CD4-positive, alpha-beta T cell treated with Interleukin-6 for 4 hours (primary cell): ENCODE measurements at places on chromosomes 13 and 19.

DNA sequence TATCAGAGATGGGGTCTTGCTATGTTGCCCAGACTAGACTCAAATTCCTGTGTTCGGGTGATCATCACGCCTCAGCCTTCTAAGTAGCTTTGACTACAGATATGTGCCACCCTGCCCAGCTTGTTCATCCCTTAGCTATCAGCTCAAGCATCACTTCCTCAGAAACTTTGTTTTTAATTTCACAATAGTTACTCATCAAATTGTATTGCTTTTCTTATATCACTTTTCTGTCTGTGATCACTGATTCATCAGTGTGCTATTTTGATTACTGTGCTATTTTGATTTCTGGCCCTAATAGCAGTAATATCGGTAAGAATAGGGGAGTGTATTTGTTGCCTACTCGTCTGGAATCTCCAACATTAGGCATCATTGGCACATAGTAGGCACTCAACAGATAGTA is 878.6 kb upstream of the PCDH20 start:
- DNase-seq, result no peak

DNA sequence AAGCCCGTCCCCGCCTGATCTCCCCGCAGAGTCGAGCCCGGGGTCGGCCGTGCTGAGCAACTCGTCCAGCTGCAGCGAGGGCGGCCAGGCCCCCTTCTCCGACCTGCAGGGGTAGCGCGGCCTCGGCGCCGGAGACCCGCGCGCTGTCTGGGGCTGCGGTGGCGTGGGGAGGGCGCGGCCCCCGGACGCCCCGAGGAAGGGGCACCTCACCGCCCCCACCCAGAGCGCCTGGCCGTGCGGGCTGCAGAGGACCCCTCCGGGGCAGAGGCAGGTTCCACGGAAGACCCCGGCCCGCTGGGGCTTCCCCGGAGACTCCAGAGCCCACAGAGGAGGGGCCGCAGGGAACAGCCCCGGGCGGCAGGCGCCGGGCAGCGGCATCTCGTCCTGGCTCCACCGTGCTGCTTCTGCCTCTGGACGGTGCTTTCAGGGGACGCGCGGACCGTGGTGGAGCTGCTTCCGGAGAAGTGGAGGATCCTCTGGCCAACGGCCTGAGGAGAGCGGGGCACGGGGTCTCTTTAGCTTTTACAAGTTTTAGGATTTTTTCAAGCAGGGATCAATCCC is 8.8 kb upstream of the F7 start:
- no peak for DNase-seq

- DNase-seq, result peak; percentile 61
These were observed 44.6 kb upstream of the GPR183 start for GRCh38 chr13:99351772-99352171.

DNA sequence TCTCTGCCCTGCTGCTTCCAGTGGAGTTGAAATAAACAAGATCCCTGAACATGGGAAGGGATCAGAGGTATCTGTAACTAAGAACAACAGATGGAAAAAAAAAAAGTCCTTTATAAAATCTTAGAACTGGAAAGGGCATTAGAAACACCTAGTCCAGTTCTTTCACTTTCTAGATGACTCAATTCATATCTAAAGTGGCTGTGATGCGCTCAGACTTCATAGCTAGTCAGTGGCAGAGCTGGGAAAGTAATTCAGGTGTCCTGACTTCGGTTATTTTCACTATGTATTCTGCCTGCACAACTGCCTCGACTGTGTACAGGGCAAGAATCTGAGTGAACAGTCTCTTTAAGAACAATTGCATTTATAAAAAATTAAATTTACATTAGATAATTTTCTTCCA is 151.8 kb upstream of the TMTC4 start:
- no peak for DNase-seq

DNA sequence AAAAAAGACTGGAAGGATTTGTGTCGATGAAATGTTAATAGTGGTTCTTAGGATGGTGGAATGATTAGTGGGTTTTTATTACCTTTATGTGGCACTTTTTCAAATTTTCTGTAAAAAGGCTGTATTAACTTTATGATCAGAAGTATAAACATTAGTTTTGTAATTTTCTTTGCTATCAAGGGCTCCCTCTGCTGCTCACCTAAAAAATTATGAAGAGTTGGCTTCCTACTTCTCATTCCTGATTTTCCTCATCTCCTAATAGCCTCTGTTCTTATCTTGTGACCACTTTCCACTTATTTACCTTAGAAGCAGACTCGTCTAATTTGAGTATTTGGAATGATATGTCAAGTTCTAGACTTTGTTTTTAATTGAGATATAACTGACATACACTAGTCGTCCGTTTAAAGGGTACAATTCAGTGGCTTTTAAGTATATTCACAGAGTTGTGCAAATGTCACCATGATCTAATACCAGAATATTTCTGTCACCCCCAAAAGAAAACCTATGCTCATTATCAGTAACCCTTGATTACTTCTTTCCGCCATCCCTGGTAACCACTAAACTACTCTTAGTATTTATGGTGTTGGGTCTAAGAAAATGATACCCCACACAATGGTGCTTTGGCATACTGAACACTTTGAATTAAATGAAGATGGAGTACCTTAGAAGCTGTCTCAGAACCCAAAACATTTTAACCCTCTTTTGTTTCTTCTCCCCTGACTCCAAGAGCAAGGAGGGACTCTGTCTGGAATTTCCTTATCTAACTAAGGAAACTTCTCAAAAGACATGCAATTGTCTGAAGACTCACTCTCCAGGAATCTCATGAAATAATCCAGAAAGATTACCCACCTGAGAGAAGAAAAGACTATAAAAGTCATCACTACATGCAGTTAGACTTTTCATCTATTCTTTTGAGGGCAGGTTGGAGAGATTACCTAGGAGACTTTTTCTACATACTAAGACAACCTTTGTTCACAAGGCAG is 311.3 kb downstream of the DLEU7 start:
- DNase-seq, result no peak

- no peak for DNase-seq
These were observed 11.6 kb downstream of the ZNF578 start for GRCh38 chr19:52464798-52465470.

GRCh38 chr13:81406022-81406421 is 1065.1 kb upstream of the SPRY2 start:
- no peak for DNase-seq

GRCh38 chr19:39145180-39145953 is 19.8 kb downstream of the PAK4 start:
- no peak for DNase-seq

GRCh38 chr13:112873851-112874750 is 94.9 kb upstream of the MCF2L start:
- peak; percentile 28 for DNase-seq

- DNase-seq, result peak; percentile 45
These were observed 1.8 kb downstream of the VASP start for GRCh38 chr19:45508861-45509691.

GRCh38 chr19:30175987-30176386 is 196.2 kb upstream of the ZNF536 start:
- no peak for DNase-seq

DNA sequence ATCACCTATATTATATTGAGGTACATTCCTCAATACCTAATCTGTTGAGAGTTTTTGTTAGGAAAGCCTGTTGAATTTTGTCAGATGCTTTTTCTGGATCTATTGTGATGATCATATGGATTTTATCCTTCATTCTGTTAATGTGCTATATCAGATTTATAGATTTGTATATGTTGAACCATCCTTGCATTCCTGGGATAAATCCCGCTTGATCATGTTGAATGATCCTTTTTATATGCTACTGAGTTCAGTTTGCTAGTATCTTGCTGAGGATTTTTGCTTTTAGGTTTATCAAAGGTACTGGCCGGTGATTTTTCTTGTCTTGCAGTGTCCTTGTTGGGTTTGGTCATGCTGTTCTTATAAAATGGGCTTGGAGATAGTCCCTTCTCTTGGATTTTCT is 12.0 kb upstream of the ZNF331 start:
- no peak for DNase-seq
